ENCODE measurements at places on chromosomes 7 and 10.

DNA sequence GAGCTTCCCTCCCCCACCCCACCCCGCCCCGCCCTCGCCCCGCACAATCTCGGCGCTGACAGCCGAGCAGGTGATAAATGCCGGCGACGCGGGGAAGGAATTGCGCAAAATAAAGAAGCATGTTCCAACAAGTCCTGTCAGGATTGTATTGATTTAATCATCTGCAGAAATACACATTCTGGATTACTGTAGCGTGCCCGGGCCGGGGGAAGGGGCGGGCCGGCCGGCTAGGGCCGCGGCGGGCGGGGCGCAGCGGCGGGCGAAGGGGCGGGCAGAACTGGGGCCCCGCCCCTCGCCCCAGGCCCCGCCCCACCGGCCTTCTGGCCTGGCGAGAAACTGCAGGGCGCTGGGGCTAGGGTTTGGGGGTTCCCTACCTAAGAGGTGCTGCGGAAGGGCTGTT, 88.9 kb upstream of the PAX2 start:
- no peak for DNase-seq

GRCh38 chr10:59006511-59007306, 169.7 kb upstream of the PHYHIPL start:
- DNase-seq = no peak

DNA sequence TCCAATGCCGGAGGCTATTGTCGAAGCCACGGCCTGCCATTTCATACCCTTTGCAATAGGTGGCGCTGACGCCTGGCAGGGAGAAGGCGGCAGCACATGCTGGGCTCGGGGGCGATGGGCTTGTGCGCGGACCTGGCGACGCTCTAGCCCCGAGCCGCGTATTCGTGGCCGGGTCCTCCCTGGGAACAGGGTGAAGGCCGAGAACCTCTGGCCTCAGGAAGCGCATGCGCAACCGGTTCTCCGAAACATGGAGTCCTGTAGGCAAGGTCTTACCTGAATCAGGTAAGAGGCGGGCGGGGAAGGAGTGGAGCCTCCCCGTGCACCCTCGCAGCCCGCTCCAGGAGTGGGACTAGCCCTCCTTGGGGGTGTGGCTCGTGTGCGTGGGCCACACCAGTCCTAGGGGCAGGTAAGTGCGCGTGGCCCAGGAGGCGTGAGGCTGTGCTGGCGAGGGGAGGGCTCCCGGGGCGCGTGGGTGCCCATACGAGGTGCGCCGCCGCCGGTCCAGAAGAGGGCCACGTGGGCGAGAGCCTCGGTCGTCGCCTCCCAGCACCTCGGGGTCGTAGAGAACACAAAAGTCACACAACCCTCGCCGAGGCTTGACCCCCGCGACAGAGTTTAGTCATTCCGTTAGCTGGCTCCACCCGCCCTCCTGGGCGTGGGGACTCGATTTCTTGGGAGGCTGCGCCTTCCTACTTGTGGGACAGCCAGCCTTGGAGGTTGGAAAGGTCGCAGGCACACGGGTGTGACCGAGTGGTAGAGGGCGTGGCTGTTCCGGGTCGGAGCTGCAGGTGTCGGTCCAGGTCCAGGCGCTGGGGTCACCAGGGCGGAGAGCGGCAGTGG, 5.6 kb upstream of the MEST start:
- DNase-seq = peak; percentile 43

DNA sequence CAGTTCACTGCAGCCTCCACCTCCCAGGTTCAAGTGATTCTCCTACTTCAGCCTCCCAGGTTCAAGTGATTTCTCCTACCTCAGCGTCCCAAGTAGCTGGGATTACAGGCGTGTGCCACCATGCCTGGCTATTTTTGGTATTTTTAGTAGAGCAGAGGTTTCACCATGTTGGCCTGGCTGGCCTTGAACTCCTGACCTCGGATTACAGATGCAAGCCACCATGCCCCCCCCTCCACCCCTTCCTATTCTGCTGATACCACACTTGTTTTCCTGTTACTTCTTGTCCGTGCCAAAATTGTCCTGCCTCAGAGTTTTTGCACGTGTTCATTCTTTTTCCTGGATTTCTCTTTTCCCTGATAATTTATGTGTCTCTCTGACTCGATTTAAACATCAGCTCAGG, 62.5 kb downstream of the R3HCC1L start:
- DNase-seq = no peak

GRCh38 chr7:7768977-7769709, 50.7 kb upstream of the RPA3 start:
- no peak for DNase-seq

DNA sequence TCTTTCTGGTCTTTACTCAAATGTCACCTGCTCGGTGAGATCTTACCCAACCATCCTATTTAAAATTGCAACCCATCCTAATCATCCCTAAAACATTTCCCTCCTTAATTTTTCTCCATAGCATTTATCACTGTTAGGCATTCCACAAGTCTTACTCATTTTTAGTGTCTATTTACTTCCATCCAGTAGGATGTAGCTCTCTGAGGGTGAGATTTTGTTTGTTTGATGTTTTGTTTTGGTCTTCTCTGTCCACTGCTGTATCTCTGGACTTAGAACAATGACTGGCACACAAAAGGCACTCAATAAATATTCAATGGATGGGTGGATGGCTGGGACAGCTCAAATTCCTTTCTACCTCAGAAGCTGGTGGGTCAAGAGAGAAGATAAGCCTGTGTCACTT, 15.8 kb upstream of the DUSP5 start:
- no peak for DNase-seq

- no peak for DNase-seq
Observed at GRCh38 chr7:121608785-121609184, 212.7 kb upstream of the FAM3C start.

- no peak for DNase-seq
Observed at GRCh38 chr10:7789390-7789789, 1.4 kb downstream of the ATP5F1C start.

DNA sequence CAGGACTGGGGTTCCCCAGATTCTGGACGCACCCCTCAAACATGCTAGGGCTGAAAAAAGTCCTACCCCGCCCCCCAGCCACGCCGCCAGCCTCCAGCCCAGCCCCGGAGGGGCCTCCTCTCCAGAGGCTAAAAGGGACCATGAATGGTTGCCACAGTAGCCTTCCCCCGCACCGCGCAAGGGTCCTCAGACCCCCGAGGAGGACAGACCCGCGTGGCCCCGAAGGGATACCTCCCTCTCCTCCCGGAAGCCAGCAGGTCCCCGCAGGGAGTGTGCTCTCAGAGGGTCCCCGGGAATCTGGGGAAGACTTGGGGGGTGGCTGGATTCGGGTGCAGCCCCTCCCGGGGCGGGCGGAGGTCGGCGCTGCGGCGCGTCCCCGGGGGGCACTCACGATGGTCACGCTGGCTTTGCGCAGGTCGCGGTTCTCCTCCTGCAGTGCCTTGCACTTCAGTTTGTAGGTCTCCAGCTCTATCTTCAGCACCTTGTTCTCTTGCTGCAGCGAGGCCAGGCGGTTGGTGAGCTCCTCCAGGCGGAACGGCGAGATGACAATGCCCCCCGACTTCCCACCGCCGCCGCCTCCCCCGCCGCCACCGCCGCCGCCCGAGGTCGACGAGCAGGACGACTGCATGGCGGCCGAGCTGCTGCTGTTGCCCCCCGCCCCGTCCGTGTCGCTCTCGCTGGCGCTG, 482 bp downstream of the CCDC6 start:
- DNase-seq = peak; percentile 16

GRCh38 chr10:31646519-31646918, 282.1 kb downstream of the ARHGAP12 start:
- no peak for DNase-seq

- DNase-seq = peak; percentile 78
Observed at GRCh38 chr10:122565766-122566206, 5.2 kb downstream of the DMBT1 start.

DNA sequence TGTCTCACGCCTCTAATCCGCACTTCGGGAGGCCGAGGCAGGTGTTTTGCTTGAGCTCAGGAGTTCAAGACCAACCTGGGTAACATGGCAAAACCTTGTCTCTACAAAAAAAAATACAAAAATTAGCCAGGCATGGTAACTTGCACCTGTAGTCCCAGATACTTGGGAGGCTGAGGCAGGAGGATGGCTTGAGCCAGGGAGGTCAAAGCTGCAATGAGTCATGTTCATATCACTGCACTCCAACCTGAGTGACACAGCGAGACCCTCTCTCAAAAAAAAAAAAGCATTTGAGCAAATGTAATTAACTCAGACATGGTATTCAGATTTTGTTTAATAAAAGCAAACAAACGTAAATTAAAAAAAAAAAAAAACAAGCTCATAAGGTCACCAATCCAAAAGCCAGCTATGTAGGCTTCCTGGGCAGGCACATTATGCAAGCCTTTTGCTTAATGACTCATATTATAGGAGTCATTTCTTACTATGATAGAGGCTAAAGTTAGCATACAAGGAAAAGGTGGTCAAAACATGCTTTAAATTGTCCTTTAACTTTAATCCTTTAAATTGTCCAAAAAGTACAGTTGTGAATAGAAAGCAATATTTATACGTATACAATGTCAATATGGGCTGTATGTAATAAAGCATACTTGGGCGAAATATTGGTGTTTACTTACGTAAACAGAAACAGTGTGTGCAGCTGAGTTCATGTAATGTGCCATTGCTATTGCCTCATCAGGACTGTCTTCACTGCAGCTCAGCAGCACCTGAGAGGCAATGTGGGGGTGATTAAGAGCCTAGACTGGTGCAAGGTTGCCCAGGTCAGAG, 13.0 kb downstream of the AKR1D1 start:
- no peak for DNase-seq

- no peak for DNase-seq
Observed at GRCh38 chr7:46292741-46293140, 371.7 kb upstream of the IGFBP3 start.

DNA sequence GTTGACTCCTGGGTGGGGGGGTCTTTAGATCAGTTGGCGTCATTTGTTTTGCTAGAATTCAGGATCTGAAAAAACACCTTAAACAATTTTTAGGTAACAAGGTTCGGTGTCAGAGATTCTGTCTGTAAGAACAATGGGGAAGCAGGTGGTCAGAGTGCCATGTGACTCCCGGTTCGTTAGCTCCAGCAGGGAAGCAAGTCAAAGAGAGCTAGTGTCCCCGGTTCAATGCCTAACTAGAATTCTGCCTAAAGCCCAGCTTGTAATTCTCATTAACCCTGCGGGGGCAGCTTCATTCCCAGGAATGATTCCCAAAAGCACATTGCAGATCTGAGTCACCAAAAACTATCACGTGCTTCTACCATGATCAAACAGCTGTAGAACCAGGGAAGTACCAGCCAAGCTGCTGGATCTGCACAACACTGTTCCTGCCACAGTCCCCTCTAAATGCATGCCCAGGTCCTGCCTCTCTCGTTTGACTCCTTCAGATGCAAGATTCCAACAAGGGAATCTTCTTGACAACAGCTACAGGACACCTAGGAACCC, 664.3 kb upstream of the CELF2 start:
- DNase-seq = no peak

DNA sequence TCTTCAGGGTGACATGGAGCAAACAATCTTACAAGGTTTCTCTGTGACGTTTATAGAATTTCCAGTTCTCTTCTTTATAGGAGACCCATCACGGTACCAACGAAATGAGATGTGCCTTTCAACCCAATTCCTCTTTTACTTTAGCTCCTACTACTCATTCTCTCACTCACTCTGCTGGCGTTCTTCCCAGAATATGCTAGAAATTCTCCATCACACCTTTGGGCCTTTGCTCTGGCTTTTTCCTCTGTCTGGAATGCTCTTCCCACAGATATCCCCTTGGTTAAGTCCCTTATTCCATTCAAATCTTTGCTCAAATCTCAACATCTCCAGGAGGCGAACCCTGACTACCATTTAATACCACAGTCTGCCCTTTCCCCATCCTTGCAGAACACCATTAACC, 39.0 kb downstream of the SEMA3C start:
- no peak for DNase-seq

GRCh38 chr7:105457619-105458225, 64.3 kb downstream of the PUS7 start:
- no peak for DNase-seq

- DNase-seq = no peak
Observed at GRCh38 chr7:66183700-66184099, 21.4 kb upstream of the TPST1 start.

DNA sequence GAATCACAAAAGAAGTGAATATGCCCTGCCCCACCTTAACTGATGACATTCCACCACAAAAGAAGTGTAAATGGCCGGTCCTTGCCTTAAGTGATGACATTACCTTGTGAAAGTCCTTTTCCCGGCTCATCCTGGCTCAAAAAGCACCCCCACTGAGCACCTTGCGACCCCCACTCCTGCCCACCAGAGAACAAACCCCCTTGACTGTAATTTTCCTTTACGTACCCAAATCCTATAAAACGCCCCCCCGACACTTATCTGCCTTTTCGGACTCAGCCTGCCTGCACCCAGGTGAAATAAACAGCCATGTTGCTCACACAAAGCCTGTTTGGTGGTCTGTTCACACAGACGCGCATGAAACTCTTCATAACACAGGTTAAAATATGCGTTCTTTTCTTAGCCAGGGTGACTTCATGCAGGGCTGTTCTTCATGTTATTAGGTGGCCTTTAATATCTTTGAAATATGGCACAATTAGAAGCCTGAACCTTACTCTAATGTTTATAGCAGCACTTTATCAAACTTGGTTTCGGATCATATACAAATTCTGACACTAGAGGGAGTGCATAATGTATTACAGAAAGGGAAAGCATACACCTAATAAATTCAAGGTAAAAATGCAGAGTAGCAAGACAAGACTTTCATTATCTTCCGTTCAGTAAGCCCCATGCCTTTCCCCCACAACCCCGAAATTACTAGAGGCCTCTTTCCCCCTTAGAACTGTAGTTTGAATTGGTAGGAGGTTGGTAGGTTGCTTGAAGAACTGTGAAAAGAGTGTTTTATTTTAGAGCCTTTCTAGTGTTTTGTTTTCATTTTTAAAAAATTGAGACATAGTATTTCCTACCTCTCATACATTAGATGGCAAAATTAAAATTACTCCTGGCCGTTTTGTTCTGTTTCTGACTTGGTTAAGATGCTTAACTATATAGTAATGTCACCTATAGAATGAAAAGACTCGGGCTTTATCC, 117.9 kb downstream of the NPY start:
- no peak for DNase-seq

DNA sequence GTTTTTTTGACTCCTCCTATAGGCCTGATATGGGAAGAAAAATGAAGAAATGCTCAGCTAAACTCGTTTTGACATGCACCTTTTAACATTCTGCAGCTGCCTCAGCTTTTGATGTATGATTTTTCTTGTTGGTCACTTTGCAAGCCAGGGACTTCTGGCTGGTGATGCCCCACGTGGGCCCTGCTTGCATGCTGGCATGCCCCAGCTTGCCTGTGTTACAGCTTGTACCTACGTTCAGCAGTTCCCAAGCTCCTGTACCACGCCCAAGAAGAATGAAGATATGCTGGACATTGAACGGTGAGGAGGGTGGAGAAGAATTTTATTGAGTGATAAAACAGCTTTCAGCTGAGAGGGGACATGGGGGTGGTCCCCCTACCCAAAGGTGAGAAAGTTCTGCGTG, 245.6 kb upstream of the FZD8 start:
- DNase-seq = no peak

DNA sequence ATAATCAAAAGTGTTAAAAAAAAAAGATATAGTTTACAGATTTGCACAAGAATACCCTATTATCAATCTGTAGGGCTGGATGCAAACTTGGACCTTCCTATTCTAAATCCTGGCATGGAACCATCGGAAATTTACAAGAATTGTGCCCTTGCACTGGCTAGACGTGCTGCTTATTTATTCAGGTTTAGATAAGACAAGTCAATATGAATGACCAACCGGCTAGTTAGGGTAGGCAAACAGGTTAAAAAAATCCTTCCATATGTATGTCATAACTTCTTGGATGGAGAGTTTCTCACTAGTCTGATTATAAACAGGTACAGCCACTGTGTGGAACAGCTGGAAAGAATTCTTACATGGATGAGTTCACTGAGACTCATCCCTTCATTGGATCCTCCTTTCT, 41.4 kb downstream of the PKD1L1 start:
- no peak for DNase-seq

- peak; percentile 9 for DNase-seq
Observed at GRCh38 chr10:33248638-33249037, 85.8 kb downstream of the NRP1 start.

Measured in effector memory CD8-positive, alpha-beta T cell (primary cell).